GOT3 (cell line): ENCODE measurements at places on chromosomes 7 and 10.

DNA sequence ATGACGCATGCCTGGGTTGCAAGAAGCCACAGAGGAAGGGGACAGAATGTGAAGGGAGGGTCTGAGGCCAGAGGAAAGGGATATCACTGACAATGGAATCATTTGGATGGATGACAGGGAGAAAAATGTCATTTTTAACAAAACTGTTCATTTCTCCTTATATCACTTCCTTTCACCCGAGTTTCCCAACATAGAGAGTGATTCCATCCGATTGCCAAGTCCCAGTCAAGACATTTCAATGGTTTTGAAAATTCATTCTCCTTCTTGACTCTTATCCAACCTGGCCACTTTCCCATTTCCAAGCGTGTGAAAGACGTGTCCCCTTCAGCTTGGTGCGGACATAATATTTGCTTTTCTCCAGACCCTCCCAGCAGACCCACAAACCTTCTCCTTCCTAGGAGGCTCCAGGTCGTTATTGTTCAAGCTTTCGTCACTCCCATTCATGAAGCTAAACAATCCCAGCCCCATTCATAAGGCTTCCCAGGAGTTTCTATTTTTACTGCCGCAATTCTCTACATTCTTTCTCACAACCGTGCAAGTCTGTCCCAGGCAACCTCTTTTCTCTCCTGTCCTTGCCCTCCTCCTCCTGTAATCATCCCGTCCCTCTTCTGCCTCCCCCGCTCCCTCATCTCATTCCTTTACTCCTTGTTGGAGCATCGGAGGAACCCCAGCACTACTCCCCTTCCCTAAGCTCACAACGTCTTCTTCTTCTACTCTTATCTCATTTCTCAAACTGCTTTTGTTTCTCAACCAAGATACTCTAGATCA lies 301.3 kb upstream of the KLF6 start:
- DNase-seq, result no peak

DNA sequence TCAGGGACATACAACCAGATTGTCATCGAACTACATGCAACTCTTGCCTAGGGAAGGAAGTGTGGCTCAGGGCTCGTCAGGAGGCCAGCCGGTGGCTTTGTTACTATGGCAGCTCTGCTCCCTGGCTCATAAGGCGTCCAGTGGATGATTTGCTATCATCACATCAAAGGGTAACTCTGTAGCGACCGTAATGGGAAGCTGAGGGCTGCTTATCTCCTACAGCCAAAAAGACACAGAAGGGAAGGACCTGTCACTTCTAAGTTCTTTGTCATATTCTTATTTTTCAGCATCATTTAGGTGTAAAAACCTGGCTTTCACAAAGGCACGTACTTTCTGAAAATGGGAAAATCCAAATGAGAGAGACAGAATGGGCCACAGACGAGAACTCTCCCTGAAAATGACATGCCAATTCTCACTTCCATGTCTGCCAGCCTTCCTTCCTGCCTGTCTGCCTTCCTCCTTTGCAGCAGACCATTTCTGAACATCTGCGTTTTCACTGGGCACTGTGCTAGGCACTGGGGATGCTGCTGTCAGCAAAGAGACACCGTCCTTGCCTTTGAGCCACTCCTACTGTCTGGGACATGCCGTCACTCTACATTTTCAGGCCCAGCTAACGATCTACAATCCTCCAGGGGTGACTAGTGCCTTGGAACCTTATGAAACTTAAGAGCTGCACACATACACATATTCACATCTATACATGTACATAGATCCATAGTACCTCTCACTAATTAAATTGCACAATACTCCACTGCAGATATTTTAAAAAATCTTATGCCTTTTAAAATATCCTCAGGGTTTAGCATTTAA lies 26.9 kb downstream of the ENKUR start:
- DNase-seq, result no peak

DNA sequence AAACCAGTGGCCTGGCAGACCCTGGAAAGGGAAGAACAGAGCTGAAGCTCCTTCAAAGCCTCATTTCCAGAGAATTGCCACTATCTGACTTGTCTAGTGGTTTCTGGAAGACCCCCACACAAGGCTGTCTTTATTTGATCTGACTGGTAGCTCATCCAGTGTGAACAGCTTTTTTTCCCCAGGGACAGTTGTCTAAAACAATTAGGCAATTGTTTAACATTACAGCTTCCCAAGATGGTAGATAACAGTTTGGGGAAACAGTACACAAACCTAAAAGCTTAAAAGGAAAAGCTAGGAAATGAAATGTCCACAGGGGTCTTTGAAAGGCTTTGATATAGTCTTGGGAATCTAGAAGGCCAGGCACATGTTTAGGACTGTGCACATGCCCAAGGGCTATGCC lies 203.4 kb upstream of the CTBP2 start:
- no peak for DNase-seq

DNA sequence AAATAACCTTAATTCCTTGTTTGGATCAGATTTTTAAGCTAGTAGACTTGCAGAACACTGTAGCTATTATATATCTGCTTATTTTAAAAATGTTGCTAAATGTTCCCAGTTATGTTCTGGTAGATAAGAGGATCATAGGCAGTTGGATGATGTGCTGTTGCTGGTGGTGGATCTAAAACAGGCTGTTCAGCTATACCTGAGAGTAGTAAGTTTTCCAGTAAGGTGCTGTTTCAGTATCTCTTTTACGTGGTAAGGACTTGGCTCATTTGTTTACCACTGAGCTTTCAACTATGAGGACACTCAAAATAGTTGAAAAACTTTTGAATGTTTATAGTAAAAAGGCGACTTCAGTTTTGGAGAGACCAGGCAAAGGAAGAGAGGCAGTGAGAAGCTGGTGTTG lies 180.9 kb downstream of the CDK14 start:
- no peak for DNase-seq

DNA sequence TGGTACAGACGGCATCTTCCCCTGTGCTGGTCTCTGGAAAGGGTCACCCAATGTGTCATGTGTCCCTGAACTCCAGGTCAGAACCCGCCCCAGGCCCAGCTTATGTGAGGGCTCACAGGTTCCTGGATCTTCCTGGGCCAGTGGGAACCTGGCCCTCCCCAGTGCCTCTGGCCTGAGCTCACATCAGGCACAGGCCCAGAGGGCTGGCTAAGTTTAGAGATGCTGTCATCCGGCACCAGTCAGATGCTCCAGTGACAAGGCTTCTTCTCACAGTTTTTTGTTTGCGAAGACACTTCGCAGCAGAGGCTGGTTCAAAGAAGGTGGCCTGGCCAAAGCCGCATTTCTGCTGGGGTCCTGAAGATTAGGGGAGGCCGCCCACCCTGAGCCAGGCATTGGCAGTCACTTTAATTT lies 11.8 kb downstream of the CAMK2B start:
- no peak for DNase-seq
